SW 1271 (cell line): ENCODE measurements at places on chromosomes 6 and 20.

GRCh38 chr6:87242311-87242710 is 80.1 kb upstream of the SMIM8 start:
- DNase-seq, result no peak

DNA sequence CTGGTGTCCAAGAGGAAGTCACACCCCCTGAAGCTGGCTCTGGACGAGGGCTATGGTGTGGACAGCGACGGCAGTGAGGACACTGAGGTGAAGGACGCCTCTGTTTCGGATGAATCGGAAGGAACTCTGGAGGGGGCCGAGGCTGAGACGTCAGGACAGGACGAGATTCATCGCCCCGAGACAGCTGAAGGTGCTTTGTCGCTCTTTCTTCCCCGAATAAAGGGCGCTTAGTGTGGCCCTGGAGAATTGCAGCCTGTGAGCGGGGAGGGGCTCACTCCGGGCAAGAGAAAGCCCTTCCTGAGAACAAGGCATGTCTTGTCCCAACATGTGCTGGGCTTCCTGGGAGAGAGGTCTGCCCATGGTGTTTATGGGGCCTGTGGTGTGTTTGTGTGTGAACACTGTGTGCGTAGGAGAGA is 41.4 kb downstream of the MYT1 start:
- DNase-seq, result no peak

DNA sequence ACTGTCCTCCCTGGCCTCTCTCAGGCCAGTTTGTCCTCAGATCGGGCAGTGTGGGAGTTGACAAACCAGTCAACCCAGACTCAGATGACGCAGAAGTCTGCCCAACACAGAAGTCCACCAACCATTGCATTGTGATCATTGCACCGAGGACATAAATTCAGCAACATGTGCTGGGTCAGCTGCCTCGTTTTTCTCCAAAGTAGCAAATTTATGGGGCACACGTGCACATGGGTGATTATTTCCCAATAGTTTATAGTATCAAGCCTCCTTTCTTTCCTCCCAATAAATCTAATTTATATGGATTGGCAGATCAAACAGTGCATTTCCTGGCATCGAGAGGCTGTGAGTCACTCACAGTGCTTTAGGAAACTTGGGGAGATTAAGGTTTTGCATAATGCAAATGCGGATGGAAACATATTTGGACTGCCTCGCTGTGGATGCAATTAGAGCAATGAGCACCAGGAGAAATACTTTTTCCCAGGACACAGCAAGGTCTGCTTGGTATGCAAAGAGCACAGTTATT is 413.7 kb upstream of the SULF2 start:
- DNase-seq, result no peak

DNA sequence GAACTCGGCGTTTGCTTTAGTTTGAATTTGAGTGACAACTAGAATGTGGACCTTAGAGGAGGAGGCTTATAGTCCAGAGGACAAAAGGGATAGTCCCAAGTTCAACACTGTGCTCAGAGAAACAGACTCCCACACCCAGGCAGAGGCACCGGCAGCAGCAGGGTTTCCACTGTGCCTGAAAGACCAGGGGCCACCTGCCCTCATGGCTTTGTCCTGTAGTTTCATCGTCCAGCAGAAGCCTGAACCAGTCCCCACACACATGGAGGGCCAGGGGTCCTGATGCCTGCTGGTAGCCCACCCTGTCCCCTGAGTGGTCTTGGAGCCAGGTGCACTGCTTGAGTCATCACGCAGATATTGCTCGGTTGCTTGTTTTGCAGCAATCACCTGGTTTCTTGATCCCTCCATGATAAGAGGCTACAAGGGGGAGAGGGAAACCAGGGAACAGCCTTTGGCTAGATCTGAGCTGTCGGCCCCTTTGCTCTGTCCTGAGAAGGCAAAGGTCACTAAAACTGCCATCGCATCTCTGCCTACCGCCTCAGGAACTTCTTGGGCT is 7.2 kb upstream of the ACSS1 start:
- no peak for DNase-seq
